Femur (tissue), 1 donor: ENCODE measurements at places on chromosomes 4 and X.

DNA sequence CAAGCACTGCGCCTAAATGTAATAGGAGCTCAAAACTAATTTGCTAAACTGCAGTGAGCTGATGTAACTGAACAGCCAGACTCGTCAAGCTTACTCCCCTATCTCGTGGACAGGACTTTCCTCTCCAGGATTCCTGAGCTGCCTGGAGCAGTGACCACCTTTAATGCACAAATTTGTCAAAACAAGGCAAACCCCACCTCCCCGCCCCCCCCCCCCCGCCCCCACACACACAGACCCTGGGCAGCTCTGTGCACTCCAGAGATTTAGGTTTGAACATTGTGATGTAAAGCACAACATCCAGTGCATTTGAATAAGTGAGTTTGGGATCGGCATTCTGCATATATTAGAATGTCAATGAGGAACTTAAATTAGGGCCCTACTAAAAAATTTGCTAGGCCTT is 77.7 kb upstream of the DHX15 start:
- no peak for DNase-seq

DNA sequence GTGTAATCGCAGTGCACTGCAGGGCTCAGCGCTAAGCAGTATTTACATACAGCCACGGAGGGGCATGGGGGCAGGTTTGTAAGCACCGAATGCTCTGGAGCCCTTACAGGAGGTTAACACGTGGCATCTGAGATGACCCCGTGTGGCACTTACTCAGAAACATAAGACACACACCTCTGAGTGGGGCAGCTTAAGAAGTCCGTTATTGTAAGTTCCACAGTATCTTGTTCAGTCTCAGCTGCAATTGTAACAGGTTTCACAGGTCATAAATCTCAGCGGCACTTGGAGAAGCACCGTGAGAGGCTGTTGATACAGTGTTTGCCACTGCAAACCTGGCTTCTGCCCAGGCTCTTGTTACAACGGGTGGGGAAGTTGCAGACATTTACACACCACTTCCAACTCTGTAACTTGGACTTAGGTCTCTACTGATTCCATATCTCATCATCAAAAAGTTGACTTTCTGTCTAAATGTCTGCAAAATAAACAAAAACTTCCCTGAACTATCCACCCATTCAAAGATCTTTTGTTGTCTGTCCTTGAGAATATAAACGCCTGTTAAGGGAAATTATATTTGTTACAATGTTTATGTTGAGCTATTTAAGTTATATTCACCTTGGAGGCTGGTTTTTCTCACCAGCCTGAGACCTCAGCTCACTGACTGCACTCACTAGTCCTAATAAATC is 10.3 kb downstream of the CPLX1 start:
- no peak for DNase-seq

DNA sequence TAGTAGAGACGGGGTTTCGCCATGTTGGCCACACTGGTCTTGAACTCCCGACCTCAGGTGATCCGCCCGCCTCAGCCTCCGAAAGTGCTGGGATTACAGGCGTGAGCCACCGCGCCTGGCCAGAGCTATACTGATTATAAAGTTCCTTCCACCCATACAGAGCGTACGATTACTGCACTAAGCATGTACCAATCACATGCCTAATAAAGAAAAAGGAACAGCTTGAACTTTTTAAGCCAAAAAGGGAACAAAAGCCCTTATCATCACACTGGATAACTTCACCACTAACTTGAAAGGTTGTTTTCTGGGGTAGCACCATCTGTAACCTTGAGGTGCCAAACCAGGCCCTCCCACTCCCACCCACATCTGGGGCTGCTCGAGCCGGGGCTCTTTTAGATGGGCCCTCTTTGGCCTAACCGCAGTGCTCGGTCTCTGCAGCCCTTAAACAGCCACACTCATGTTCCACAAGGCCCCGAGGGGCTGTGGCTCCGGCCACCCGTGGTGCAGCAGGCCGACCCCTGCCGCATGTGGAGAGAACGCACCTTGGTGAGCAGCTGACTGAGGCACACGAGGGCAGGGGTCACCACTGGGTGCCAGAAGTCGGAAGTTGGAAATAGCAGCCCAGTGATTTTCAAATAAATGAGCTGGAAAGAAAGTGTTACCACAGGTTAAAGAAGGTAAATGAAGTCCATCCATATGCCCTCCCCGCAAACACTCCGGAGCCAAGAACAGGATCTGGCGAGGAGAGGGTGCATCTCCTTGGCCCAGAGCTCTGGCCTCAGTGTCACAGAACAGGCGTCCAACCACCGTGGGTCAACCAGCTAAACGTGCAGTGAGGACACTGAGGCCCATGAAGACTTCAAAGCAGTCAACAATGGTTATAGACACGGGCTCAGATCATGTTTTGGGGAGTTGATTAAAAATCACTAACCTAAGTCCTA is 18.4 kb downstream of the NOP14 start:
- DNase-seq: no peak

GRCh38 chrX:66410806-66411205 is 228.1 kb downstream of the EDA2R start:
- no peak for DNase-seq
